ENCODE measurements at places on chromosomes 5 and 9. TPM values are rescaled to one million over a fixed set of nuclear protein-coding genes. Genes with fewer than 3 reads are reported as not detected.

DNA sequence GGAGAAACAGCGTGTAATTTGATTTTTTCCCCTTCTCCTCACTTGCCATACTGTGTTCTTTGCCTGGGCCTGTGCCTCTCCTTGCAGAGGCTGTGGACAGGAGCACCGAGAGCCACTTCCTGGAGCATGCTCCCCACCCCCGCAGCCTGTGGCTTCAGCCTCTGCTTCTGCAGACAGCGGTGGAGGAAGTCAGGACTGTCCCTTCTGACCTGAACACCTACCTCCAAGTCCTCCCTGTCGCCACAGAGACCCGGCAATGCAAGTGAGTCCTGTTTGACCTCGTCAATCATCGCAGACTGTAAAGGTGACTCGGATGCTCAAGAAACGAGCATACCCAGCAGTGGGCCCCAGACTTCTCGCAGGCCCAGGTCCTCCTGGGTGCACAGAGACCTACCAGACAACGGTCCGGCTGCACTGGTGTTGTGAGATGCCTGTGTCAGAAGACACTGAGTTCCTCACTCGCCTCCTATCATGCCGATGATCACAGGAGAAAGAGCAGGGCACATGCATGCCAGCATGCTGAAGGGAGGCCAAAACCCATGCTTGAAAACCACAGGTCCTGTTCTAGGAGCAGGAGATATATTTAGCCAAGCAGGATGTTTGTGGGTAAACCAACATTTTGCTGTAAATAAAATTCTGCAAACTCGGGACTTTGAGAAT is 198.8 kb downstream of the AUH start:
- no peaks in the 10 kb centered on the region for H3K36me3 ChIP-seq
- no peaks in the 10 kb centered on the region for H3K27me3 ChIP-seq
- no peak for DNase-seq
- no peak overlapping the region for H3K4me3 ChIP-seq

DNA sequence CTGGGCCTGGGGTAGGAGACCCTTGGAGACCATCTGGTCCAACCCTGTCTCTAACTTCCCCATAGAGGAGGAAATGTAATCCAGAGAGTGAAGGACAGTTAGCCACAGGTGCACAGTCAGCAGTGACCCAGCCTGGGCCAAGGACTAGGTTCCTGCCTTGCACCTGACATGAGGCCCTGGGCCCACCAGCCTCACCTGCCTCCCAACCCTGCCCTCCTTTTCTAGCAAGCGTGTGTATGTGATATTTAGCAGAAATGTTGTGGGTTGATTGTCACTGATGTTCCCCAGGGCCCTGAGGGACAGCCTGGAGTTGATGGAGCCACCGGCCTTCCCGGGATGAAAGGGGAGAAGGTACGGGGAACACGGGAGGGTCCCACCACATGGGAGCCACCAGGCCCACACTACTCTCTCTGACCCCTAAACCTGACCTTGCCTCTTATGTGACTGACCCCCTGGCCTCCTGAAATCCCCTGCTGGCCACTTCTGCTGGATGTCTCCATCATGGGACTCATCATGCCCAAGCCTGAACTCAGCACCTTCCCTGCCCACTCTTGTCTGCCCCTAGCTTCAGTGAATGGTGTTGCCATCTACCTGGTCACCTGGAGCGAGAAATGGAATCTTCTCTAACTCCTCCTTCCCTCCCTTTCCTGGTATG is 79.2 kb upstream of the TGFBR1 start:
- H3K36me3 ChIP-seq = no peaks in the 10 kb centered on the region
- DNase-seq = no peak
- peaks cover 20% of the 10 kb centered on the region for H3K4me1 ChIP-seq
- H3K27ac ChIP-seq = no peak overlapping the region
- H3K27me3 ChIP-seq = no peaks in the 10 kb centered on the region

DNA sequence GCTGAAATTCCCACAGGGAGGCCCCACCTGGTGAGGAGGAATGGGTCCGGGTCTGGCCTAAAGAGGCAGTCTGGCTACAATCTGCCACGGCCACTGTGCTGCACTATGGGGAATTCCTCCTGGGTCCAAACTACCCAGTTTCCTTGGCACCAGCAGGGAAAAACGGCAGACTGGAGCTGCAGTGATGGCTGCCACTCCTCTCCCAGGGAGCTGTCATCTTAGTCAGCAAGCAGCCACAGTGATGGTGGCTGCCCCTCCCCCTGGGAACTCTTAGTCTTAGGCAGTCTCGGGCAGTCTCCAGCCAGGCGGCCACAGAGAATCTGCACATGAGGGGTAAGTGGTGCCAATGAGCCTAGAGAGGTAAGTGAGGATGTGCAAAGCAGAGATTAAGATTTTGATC is 205.8 kb downstream of the TMEM38B start:
- H3K27ac ChIP-seq = no peak overlapping the region

DNA sequence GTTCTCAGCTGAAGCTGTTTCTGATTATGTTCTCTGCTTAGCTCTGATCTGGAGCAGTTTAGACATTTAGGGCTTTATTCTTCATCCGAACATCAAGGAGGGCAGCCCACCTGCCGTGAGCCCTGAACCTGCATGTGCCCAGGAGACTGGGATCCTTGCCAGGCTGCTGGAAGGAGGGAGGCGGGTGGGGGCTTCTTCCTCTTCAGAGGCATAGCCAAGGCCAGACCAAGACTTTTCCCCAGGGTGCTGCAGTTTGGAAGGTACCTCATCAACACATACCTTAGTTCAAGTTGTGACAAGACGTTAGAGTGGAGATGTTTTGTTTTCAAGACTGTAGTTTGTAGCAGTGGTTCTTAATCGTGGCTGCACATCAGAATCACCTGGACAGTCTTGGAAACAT is 64.9 kb downstream of the RALGPS1 start:
- H3K4me3 ChIP-seq = no peak overlapping the region
- H3K36me3 ChIP-seq = no peaks in the 10 kb centered on the region
- no peak for DNase-seq
- no peaks in the 10 kb centered on the region for H3K27me3 ChIP-seq
- no peak overlapping the region for H3K27ac ChIP-seq
- H3K4me1 ChIP-seq = peaks cover 21% of the 10 kb centered on the region

- H3K36me3 ChIP-seq = no peaks in the 10 kb centered on the region
- no peaks in the 10 kb centered on the region for H3K27me3 ChIP-seq
- H3K4me3 ChIP-seq = no peak overlapping the region
- DNase-seq = no peak
- no peak overlapping the region for H3K27ac ChIP-seq
Observed at GRCh38 chr5:153782589-153783361, 255.9 kb downstream of the FAM114A2 start.

DNA sequence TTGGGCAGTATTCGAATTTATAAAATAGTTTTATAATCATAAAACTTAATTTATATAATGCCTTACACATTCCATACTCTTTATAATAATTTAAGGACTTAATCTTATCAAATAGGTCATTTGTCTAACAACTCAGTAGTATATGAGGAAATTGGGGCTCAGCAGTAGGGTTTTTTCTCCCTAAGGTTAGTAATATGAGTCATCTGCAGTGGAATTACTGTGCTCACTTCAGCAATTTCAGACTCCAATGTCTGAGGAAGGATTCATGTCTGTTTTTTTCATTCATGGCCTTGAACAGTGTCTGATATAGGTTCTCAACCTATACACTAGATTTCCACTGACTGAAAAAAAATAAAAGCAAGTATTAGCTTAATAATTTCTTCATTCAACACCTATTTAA is 7.4 kb downstream of the DMRTA1 start:
- no peaks in the 10 kb centered on the region for H3K36me3 ChIP-seq
- no peaks in the 10 kb centered on the region for H3K4me1 ChIP-seq
- no peak overlapping the region for H3K27ac ChIP-seq

GRCh38 chr5:142048272-142048671 is 35.4 kb upstream of the GNPDA1 start:
- no peaks in the 10 kb centered on the region for H3K36me3 ChIP-seq
- H3K4me3 ChIP-seq = no peak overlapping the region
- H3K27ac ChIP-seq = no peak overlapping the region
- no peak for DNase-seq

DNA sequence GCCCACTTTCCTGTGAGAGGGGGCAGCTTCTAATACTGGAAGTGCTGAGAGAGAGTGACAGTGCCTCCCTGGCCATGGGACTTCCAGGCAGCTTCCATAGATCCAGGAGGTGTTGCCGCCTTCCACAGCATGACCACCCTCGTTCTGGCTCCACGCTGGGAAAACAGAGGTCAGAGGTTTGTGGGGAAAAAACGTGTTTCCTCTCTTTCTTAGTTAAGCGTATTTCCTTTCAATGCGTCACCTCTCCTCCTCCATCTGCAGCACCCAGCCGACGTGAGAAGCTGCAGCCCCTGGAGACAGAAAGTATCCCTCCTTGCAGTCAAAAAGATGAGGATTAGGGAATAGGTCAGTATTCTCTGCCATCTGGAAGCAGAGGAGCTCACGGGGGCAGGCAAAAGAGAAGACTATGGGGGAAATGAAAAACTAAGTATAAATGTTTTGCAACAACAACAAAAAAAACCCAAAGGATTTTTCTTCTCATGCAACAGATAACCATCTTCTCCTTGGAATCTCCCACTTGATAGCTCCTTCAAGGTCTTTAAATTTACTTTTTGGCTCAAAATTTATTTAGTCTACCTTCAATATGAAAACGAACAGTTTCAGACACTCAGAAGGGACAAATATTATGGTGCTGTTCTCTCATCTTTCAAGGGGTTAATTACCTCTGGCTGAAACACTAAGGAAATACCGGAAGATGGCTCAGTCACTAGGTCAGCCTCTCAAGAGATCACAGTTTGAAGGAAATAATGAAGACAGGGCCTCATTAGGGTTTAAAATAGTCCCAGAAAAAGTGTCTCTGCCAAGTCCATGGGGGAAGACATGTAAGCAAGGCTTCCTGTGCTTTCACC is 38.0 kb downstream of the MTMR12 start:
- no peak for DNase-seq
- H3K4me1 ChIP-seq = peaks cover 21% of the 10 kb centered on the region
- H3K4me3 ChIP-seq = no peak overlapping the region
- H3K27me3 ChIP-seq = no peaks in the 10 kb centered on the region

GRCh38 chr9:22446950-22447617 is 460 bp downstream of the DMRTA1 start:
- no peak for DNase-seq
- no peaks in the 10 kb centered on the region for H3K36me3 ChIP-seq
- H3K4me1 ChIP-seq = no peaks in the 10 kb centered on the region
- peaks cover 14% of the 10 kb centered on the region for H3K27me3 ChIP-seq

GRCh38 chr9:92289708-92290390 is 3.6 kb downstream of the IARS1 start:
- no peak overlapping the region for H3K4me3 ChIP-seq
- H3K36me3 ChIP-seq = peaks cover 30% of the 10 kb centered on the region
- no peak for DNase-seq
- H3K4me1 ChIP-seq = peaks cover 22% of the 10 kb centered on the region
- H3K27me3 ChIP-seq = no peaks in the 10 kb centered on the region

- H3K36me3 ChIP-seq = peaks cover 13% of the 10 kb centered on the region
- no peak overlapping the region for H3K4me3 ChIP-seq
- no peak overlapping the region for H3K27ac ChIP-seq
- no peak for DNase-seq
Observed at GRCh38 chr5:37437711-37438110, 58.6 kb downstream of the WDR70 start.

The TUSC1 gene
- 0.20 TPM for total RNA-seq

The CNTNAP3 gene
- 0.22 TPM for total RNA-seq

The BNC2 gene
- total RNA-seq = 2.1 TPM

The CHMP5 gene
- 32.1 TPM for total RNA-seq

The EIF4E1B gene
- total RNA-seq = not detected

All from T-cell (primary cell).